NCI-H226 (cell line): ENCODE measurements at places on chromosomes 2 and 18.

- no peak for DNase-seq
These were observed 1.8 kb upstream of the PCARE start for GRCh38 chr2:29075894-29076705.

DNA sequence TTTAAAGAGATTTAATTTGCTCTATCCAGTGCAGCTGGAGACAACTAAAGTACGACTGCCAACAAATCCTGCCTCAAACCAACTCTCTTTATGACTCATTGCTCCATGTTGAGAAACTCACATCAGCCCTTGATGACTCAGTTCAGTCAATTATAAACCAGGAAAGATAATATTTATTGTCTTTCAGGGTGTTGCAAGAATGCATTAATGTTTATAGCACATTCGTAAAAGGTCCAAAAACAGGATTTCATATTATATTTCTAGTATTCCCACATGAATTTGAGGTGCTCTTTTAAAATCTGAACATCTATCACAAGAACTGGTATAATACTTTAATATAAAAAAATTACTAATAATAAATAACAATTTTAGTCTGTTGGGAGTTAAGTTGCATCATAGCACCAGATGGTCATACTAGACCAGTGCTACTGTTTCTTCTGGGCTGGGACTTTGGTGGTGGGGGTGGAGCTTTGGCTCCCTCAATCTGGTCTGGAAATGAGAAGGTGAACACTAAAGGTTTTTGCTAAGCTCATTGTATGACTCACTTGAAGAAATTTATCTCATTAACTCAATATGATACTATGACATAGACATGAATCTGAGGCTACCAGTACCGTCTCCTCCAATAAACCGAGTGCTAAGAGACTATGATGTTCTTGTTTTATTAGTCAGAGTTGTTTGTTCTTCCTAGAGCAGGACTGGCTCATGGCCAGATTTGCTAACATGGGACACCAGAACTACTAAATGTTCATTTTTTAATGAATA lies 26.6 kb upstream of the MAP3K20 start:
- DNase-seq: peak; percentile 97

GRCh38 chr2:217932803-217933616 lies 69.8 kb downstream of the TNS1 start:
- no peak for DNase-seq

DNA sequence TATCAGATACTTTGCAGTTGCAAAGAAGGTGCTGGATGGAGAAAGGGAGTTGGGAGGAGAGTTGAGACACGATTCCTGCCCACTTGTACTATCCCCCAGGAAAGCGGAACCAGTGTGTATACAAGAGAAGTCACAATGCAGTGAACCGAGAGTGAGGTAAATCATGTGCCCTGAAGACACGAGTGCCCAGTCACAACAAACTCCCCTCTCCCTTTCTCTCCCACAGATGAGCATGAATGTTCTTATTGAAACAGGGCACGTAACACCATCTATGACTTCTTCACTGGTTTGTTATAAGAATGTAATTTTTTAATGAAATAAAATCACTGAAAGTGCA lies 155.7 kb downstream of the IRS1 start:
- no peak for DNase-seq

DNA sequence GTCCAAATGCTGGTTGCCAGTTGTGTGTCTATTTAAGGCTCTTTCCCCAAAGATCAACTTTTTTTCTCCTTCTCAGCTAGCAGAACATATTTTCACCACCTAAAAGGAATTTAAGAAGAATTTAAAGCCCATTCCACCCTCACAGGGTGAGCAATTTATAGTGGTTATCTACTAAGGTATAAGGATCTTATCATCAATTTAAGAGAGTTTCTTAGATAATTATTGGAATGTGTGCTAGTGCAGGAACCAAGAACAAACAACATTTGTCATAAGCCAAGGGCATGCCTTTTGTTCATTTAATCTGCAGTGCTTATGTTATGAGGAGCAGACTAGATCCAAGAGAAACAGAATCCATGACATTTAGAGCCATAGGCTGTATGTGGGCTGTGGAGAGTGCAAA lies 37.2 kb downstream of the NLRC4 start:
- no peak for DNase-seq

DNA sequence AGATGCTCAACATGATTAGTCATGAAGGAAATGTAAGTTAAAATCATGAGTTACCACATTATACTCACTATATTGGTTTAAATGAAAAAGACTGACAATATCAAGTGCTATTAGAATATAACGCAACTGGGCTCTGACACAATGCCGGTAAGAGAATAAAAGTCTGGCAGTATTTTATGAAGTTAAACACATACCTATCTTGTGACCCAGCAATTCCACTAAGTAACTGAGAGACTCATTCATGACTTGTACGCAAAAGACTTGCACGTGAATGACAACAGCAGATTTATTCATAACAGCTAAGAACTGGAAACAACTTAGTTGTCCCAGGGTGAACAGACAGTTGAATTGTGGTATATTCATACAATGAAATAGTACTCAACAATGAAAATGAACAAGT lies 342.1 kb downstream of the SLC4A3 start:
- peak; percentile 89 for DNase-seq

DNA sequence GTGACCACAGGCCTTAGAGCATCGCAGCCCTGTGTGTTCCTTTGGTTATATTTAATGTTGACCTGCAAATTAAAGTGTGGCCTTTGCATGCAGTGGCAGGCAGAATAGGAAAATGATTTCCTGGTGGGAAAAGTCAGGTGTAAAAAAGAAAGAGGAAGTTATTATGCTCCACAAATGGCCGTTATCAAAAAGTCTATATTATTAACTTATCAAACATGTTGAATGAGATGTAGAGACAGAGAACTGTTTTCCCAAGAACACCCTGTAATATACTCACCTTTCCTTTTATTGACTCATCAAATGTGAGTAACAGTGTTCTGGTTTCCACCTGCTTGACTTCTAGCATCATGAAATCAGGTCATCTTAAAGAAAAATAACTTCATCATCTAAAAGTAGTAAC lies 35.3 kb downstream of the MEIS1 start:
- DNase-seq: no peak

GRCh38 chr2:29247336-29247914 lies 132.2 kb downstream of the CLIP4 start:
- no peak for DNase-seq
